ENCODE measurements at places on chromosomes 5 and 9. TPM values are rescaled to one million over a fixed set of nuclear protein-coding genes. Genes with fewer than 3 reads are reported as not detected.
A peak's percentile ranks its signal among the peaks of the same experiment; 100 is the strongest.

DNA sequence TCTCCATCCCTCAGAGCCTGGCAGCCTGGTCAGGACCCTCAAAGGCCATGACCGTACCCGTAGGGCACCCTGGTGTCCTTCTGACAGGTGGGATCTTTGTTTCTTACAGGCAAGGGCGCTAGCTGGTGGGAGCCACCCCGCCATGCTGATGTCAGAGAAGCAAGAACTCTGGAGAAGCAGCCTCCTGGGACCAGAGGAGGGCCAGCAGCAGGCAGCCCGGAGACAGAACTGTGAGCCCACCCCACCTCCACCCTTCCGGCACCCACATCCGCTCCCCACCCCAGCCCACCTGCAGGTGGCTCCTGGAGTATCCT is 42.2 kb upstream of the IL17B start:
- DNase-seq = no peak

- no peak for DNase-seq
Measured at GRCh38 chr9:6909181-6909580, 151.4 kb downstream of the KDM4C start.

DNA sequence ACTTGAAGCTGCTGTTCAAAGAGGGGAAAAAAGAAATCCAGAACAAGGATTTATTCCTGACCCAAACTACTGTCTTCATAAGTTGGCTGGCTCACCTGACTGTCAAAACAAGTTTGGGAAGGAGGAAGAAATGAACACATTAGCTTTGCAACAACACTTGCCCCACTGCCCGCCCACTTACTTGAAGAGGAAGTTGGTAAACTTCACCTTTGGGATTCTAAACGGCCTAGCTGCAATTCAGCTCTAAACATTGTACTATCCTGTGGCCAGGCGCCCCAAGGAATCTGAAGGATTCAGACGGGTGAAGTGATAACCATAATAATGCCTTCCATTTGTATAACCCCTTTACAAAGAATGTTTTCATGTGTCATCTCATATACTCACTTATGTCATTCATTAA is 199.4 kb downstream of the ARRDC3 start:
- no peak for DNase-seq

GRCh38 chr5:125227333-125228095 is 481.1 kb upstream of the ZNF608 start:
- DNase-seq = peak; percentile 29

DNA sequence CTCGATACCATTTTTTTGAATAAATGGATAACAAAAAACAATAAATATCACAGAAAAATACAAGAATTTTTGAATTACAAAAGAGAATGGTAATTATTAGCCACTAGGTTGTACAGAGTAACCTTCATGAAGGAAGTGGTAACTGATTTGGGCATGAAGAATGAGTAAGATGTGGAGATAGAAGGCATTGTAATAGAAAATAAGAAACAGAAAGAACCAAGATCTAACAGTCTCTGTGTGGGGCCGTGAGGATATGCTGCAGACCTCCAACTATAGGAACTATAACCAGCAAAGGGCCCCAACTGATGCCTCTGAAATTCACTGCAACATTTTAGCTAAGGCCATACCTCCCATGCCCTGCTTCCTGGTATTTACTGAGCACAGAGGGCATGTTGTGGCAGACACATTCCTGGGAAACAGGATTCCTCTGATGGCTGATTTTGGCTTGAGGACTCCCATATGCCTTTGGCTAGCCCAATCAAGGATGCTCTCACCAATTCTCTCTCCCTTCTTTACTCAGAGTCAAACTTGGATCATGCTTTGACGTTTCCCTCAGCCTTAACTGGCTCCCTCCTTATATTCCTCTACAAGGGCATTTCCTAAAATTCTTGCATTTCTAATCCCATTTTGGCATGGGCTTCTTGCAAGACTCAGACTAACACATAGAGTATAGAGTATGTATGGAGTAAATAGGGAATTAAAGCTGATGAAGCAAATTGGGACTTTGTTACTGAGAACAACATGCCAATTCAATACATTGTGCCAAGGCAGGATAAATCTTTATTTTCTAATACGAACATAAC is 208.9 kb downstream of the PDE4D start:
- no peak for DNase-seq

DNA sequence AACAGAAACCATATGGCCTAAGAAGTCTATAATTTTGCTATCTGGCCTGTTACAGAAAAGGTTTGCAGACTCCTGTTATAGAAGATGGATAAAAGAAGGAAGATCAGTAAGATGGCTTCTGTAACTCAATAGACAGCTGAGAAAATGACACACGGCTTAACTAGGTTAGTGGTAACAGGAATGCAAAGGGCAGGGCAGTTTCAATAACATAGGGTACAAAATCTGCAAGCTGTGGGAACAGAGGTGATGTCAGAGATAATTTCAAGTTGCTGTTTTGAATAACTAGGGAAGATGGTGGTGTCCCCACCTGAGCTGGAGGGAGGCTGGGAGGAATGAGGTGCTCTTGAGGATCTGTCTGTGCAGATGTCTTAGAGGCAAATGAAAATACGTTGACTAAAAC is 106.5 kb downstream of the GLIS3 start:
- no peak for DNase-seq

- peak; percentile 29 for DNase-seq
Measured at GRCh38 chr9:95425910-95426551, 90.7 kb downstream of the PTCH1 start.

- DNase-seq = no peak
Measured at GRCh38 chr5:76615759-76616158, 7.4 kb downstream of the F2RL2 start.

DNA sequence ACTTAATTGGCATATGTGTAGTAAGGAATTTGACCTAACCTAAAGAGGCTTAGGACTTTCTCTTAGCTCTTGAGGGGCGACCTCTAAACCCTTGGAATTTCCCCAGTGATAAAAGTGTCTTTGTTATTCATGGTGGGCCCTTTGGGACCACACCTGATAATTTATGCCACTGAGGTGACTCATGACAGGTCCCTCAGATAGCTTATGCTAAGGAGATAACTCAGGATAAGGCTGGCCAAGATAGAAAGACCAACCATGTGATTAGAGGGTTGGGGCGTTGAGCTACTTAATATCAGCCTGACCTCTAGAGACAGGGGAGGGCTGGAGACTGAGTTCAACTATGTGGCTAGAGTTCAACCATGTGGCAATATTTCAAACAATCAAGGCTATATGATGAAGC is 218.1 kb downstream of the AP3B1 start:
- no peak for DNase-seq

- DNase-seq = no peak
Measured at GRCh38 chr9:135902655-135903357, 4.5 kb downstream of the CAMSAP1 start.

DNA sequence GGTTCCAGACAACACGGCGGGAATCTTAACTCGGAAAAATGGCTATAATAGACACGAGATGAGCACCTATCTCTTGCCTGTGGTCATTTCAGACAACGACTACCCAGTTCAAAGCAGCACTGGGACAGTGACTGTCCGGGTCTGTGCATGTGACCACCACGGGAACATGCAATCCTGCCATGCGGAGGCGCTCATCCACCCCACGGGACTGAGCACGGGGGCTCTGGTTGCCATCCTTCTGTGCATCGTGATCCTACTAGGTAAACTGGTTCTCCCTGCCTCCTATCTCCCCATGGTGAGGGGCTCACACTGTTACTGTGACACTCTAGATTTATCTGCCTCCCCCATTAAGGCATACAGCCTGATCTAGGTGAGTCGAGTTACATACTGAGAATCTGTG is 124.2 kb downstream of the CDH6 start:
- DNase-seq = no peak

ECSCR gene
- 2.6 TPM for total RNA-seq

PCDHA7 gene
- total RNA-seq = 1.3 TPM

DNA sequence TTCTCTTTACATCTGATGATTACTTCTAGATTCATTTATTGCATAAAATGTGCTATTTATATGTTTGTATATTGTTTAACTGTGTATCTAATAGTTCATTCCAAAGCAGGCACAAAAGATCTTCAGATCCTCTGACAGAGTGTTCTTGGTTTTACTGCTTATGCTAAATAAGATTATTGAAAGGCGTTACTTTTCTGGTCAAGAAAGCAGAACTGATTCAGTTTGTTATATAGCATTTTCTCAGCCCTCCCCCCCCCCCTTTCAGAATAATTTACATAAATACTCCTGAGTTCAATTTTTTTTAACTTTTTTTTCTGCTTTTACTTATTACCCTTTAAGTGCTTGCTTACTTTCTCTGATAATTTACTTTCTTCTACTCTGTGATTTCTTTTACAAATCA is 15.4 kb downstream of the CDC42SE2 start:
- DNase-seq = no peak

GRCh38 chr5:38414348-38414747 is 142.1 kb downstream of the LIFR start:
- DNase-seq = no peak

GRCh38 chr5:141826674-141827073 is 51.5 kb downstream of the PCDH1 start:
- no peak for DNase-seq

FBP1 gene
- total RNA-seq = 39.9 TPM

Measured in body of pancreas (tissue), 4 donors.